ENCODE measurements at places on chromosomes 5 and 9. TPM values are rescaled to one million over a fixed set of nuclear protein-coding genes. Genes with fewer than 3 reads are reported as not detected.

Gene IRX1
- 5.1 TPM for total RNA-seq

DNA sequence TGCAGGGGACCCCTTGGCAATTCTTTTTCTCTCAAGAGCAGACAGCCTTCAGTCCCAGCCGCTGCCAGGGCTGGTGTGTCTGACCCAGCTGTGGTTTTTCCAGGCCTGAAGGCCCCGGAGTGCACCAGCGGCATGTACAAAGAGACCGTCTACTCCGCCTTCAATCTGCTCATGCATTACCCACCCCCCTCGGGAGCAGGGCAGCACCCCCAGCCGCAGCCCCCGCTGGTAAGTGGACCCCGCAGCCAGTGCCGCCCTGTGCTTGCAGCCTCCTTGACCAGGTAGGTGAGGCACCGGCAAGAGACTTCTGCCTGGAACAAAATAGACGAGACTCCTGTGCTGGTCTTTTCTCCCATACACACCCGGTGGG is 1.3 kb downstream of the TCF7 start:
- DNase-seq, result no peak

- DNase-seq, result no peak
These were observed 138.6 kb upstream of the SPEF2 start for GRCh38 chr5:35478856-35479682.

DNA sequence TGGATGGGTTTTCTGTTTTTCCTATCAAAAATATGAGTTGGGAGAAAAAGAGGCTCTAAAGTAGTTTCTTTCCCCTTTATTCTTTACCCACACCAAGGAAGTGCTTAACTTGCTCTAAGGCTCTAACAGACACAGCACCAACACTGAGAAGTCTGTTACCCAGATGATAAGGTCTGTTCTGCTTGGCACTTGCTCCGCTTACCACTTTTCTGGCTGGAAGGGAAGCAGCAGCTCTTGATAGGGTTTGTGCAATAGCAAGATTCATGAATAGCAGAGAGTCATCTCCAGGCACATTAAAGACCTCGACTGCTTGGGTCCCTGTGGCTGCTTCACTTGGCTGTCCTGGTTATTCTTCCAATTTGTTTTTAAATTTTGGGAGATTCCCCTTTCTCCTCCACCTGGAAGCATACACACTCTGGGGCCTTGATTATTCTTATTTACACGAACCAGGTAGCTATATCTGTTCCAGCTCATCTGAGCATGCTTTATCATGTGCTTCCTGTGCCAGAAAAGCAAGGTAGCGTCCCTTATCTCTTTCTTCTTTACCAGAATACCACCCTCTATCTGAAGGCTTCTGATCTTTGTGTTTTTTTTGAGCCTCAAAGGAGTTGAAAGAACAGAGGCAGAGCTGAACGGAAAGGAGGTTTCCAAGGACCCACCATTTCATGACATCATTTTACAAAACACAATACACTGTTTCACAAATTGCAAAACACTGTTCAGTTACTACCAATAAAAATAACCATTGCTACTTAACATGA is 24.8 kb downstream of the PPP3R2 start:
- DNase-seq, result no peak

GRCh38 chr5:133467335-133467779 is 145.0 kb downstream of the FSTL4 start:
- DNase-seq, result no peak

Gene F2RL2
- 0.10 TPM for total RNA-seq

- no peak for DNase-seq
These were observed 83.5 kb downstream of the COL5A1 start for GRCh38 chr9:134724912-134725604.

- no peak for DNase-seq
These were observed 34.8 kb downstream of the NADK2 start for GRCh38 chr5:36206913-36207312.

Data from H1 (cell line).